ENCODE measurements at places on chromosomes 11 and 22.

DNA sequence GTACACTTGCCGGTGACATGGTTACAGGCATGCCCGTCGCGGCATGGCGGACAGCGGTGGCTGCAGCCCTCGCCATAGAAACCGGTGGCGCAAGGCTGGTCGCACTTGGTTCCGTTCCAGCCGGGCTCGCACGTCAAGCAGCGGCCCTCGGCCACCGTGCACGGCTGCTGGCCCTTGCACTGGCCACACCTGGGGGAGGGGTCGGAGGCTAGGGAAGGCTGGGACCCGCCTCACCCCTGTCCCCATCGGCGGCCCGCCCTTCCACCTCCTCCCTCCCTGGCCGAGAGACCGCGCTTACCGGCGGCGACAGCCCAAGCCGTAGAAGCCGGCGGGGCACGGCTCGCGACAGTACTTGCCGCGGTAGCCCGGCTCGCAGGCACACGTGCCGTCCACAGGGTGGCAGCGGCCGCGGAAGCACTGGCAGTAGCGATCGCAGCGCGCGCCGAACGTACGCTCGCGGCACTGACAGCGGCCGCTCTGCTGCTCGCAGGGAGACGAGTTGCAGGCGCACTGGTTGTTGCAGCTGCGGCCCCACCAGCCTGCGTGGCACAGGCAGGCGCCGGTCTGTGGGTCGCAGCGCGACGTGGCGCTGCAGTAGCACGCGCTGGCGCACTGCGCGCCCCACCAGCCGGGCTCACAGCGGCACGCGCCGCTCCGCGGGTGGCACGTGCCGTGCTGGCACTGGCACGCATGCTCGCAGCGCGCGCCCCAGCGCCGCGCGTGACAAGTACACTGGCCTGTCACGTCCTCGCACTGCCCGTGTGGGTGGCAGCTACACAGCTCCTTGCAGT, 6.7 kb downstream of the SCARF2 start:
- DNase-seq, result peak; percentile 49

- peak; percentile 28 for DNase-seq
Measured at GRCh38 chr11:23021287-23021863, 161.1 kb upstream of the CCDC179 start.

DNA sequence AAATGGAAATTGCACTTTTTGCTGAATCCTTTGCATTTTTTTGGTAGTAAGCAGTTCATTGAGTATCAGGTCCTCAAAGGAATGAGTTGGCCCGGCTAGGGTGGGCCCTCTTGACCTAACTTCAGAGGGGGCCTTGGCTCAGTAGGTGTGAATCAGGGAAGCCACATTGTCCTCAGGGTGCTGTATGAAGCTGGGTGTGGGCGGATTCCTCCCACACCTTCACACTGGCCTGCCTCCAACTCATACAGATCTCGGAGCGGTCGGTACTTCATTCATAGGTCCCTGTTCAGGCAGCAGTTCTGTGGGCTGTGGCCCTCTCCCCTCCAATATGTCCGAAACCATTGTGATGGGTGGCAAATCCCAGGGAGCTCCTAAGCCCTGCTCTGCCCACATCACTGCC, 47.4 kb upstream of the OR4B1 start:
- DNase-seq, result no peak

DNA sequence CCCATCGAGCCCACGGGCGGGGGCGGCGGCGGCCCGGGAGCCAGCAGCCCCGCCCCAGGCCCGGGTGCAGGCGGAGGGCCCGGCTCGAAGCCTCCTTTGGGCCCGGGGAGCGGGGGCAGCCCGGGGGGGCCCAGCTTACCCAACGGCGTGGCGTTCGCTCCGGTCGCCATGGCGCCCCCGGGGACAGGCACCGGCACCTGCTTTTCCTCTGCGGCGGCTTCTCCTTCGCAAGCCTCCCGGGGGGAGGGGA, 194 bp downstream of the SF1 start:
- DNase-seq, result no peak

- DNase-seq, result no peak
Measured at GRCh38 chr22:44102121-44102520, 78.0 kb downstream of the PARVB start.

DNA sequence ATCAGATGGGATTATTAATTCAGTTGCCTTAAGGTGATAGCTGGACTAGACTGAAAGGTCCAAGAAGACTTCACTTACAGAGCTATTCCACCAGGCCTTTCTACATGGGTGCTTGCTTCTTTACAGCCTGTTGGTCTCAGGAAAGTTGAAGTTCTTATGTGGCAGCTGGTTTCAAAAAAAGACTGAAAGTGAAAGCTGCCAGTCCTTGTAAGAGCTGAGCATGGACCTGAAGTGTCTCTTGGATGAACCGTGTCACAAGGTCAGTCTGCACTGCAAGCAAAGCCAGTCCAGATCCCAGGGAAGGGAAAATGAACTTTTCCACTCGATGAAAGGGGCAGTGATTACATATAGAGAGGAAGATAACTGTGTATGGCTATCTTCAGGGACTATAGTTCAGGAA, 201.5 kb upstream of the LUZP2 start:
- DNase-seq, result no peak

Data from NCI-H1105 treated with DMSO at 0.1 percent for 48 hours (cell line).